ENCODE measurements at places on chromosomes 11 and 22.

GRCh38 chr11:36868380-36868779 is 270.3 kb upstream of the RAG2 start:
- DNase-seq: no peak

DNA sequence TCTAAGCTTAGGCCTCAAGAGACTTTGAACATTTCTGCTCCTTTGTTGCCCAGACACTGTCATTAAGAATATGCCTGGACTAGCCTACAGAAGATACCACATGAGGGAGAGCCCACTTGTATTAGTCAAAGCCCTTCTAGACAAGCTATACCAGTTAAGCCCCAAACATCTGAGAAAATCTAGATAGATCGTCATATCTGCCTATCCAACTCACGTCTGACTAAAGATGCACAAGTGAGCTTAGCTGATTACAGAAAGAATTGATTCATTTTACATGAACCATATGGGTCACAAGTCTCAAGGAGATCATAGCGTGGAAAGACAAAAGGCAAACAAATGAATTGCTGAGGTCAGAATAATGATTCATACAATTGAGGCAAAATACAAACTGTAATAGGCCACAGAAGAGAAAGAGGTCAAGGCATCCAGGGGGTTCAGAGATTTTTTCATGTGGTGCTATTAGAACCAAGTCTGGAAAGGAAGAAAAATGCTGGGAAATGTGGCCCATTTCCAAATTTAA is 1155.5 kb upstream of the TENM4 start:
- DNase-seq: no peak

DNA sequence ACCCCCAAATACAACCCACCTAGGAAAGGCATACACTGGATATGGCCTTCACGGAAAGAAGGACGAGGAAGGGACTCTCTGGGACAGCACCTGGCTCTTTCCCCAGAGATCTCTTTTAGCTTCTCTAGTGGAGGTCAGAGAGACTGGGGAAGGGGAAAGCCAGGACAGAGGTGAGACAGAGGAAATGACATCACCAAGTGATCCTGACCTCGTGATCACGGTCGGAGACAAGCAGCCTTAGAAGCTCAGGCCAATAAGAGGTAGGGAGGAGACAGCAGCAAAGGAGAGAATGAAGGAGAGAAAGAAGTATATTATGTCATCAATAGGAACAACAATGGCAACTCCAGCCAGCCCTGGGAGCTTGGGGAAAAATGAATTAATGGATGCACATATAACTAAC is 15.4 kb upstream of the TMPRSS13 start:
- DNase-seq: no peak

DNA sequence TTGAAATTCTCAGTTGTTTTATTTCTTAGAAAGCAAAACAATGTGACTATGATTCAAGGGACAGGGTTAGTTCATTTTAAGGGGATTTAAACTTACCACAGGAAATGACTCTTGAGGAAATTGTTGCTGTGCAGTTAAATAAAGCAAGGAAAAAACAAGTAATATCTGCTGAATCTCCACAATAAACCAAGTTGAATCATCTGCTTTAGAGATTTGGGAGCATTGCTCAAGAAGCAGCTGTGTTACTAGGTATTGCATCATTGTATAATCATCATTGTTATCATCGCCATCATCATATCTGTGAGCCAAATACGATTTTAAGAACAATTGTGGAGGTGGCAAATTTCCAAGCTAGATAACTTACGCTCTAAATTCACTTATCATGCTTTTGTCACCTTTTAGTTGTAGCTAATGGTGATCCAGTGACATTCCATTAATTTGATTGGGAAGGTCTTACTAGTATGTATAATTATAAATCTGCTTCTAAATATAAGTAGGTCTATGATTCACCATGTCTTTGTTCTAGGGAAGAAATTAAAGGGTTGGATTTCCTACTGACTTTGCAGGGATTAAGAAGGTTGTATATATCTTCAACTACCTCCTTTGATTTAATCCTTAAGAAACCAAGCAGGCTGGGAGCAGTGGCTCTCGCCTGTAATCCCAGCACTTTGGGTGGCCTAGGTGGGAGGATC is 19.9 kb downstream of the MMP10 start:
- DNase-seq: no peak

GRCh38 chr11:61495801-61496601 is 12.5 kb upstream of the LRRC10B start:
- DNase-seq: peak; percentile 82

DNA sequence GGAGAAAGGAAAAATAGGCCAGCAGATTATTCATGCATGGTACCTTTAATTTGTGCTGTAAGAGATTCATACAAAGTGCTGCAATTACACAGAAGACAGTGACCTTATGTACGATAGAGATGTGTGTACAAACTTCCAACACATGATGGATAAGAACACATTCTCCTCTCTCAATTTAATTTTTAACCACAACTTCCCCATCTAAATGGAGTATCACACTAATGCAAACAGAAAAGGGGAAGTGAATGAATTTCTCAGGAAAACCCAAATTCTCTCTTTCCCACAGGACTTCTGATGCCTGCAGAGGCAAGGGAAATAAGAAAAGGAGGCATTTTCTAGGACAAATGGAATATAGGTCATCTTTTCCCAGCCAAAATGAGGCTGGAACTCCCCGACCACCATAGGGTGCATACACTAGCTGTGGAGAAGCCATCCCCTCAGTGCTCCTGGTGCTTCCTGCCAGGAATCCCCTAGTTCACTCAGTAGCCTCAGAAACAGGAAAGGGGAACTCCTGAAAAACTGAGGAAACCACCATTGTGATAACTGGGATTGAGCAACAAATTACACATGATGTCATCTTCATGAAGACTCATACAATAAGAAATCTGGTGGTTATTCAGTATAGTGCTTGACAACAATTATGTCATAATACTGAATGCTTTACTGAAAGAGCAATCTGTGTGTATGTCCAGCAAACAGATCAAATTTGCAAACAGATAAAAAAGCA is 22.4 kb downstream of the MMP10 start:
- DNase-seq: no peak
